Right cardiac atrium (tissue), 5 donors: ENCODE measurements at places on chromosomes 2 and 18.

GRCh38 chr2:150981826-150982225, 279.8 kb downstream of the RBM43 start:
- no peak for DNase-seq

DNA sequence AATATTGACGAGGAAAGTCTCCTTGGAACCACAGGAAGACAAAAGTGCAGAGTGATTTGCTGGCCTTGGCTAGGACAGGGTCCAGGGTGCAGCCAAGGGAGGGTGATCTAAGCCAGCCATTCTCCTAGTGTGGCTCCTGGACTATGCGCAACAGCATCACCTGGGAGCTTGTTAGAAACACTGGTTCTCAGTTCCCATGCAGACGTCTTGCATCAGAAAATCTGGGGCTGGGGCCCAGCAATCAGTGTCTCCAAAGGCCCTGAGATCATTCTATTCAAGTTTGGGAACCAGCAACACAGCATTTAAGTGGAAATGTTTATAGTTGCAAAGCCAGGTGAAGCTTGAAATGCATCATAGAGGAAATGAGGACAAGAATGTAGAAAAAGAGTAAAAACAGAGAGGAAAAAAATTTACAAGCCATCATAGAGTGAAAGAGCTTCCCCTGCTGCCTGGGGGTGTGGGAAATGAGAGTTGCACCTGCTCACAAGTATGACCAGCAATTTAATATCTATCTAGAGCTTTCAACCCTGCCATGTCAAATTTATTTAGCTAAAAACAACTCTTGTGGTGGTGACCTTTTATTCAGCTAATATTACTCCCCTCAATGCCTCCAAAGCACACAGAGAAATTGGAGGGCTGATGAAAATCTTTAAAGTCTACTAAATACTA, 54.4 kb upstream of the SEC11C start:
- DNase-seq: no peak

DNA sequence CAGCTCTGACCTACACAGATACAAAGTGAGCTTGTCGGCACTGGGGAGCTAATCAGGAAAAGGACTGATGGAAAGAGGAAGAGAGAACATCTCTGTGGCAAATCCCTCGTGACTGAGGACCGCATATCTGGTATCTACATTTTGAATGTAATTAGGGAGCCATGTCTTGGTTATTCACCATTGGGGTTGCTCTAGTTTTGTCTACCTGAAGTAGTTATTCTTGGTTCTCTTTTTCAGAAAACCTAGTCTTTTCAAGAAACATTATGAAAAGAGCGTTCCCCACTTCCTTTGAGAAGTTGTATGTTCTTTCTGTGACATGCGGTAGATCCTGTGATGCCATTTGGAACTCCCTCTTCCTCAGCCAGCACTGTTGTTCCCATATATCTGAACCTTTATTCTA, 104.4 kb downstream of the DOCK10 start:
- DNase-seq: no peak

GRCh38 chr2:16320716-16321115, 344.9 kb downstream of the CYRIA start:
- no peak for DNase-seq

DNA sequence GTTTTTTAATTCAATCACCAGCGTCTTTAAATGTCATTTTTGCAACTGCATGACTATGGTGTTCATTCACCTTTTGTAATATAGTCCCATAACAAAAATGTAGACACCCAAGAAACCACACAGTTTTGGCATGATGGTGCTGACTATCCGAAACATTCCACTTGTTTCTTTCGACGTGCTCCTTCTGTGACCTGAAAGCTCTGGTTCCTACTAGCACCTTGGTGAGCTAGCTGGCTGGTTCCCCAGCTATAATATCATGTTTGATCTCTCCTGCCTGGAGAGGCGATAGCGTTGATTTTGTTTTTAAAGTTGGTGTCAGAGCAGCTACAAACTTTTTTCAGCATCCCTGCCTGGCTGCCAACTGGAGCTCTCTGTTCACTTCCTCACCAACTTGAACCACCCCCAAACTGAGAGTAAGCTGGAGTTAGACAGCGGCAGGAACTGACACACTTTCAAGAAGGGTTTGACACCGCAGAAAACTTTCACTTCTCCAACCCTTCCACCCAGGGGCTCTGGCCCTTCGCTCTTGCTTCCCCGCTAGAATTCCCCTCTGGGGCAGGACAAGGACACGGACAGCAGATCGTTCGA, 1.1 kb downstream of the ATAD2B start:
- DNase-seq: peak; percentile 59

- no peak for DNase-seq
Observed at GRCh38 chr2:132979339-132980093, 309.5 kb upstream of the LYPD1 start.

DNA sequence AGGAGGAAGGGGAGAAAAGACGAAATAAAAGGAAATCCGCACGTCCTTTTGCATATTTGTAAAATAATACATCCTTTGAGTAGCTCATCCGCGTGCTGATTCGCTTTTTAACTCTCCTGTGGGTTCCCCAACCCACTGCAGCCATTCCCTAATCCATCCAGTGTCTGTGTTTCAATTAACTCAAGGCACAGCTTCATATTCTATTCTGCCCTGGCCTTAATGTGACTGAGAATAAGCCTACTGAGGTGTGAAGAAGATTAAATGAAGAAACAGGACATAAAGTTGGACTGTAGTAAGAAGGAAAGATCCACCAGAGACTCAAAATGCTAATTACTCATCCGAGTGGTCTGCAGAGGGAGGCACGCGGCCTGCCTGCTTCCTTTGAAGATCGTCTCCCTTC, 161.4 kb upstream of the SH3BP4 start:
- no peak for DNase-seq

GRCh38 chr2:7437716-7438632, 520.8 kb downstream of the RNF144A start:
- no peak for DNase-seq

DNA sequence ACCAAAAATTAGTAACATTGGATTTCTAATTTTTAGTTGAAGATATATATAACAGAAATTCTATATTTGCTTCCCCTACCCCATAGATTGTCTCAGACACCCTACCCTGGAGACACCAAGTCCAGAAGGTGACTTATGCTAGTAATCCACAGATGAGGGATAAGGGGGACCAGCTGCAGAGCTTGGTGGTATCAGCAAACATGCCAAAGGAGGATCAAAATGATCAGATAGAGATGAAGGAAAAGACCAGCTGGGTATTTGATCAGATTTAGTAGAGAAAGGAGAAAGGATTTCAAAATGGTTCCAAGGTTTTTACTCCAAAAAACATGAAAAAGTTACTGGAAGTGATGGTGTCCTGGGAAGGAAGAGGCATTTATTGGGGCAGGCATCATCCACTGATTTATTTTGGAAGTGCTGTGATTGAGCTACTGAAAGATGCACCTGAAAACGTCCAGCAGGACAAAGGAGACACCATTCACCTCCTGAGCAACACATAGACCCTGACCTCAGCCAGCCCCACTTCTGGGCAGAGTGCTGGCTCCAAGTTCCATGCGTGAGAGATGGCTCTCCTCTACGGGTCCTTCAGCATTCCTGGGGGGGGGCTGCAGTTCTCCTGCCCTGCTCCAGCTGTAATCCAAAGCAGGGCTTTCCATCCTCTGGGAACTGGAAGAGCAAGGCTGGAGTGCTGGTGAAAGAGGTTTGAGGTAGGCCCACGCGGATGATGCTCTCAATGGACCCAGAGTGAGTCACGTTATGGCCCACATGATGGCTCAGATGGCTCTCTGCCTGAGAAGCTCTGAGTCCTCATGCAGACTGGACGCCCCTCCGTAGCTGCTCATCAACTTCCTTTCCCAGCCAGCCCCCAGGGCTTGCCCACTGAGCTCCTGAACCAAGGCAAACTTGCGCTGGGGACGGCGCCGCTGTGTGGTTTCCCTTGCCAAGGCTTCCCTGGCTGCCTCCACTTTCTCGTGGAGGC, 3.7 kb upstream of the LRRFIP1 start:
- DNase-seq: no peak

- DNase-seq: no peak
Observed at GRCh38 chr2:99615247-99615771, 125.5 kb upstream of the REV1 start.

DNA sequence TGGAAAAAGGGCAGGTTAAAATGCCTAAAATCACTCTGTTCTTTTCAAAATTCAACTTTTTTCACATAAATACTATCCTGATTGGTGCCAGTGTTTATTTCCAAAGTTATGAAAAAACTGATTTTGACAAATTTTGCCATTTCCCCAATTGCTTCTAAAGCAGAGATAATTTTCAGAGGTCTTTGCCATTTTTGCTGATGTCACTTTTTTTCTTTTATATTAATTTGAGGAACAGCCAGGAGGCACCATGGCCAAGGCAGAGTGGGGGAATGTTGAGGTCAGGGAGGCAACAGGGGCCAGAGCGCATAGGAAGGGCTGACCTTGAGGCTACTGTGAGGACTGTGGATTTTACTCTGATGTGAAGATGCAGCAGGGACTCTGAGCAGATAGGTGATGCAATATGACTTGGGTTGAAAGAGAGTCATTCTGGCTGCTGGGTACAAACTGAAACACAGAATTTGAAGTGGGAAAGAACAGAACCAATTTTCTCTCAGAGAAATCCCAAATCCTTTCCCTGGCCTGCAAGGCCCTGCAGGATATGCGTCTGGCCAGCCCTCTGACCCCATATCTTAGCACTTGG, 75.1 kb upstream of the LDAH start:
- no peak for DNase-seq

GRCh38 chr2:66481100-66481549, 46.2 kb downstream of the MEIS1 start:
- no peak for DNase-seq
